ENCODE measurements at places on chromosomes 1 and 21. TPM values are rescaled to one million over a fixed set of nuclear protein-coding genes. Genes with fewer than 3 reads are reported as not detected.

Gene ECE1
- total RNA-seq, result 55.9 TPM

Gene STUM
- total RNA-seq, result 2.7 TPM

- no peaks in the 10 kb centered on the region for H3K4me1 ChIP-seq
- H3K27ac ChIP-seq, result peak overlapping the region; percentile 13
- no peaks in the 10 kb centered on the region for H3K27me3 ChIP-seq
- H3K36me3 ChIP-seq, result no peaks in the 10 kb centered on the region
- DNase-seq, result peak; percentile 36
Observed at GRCh38 chr1:230705289-230706019, 8.5 kb downstream of the AGT start.

DNA sequence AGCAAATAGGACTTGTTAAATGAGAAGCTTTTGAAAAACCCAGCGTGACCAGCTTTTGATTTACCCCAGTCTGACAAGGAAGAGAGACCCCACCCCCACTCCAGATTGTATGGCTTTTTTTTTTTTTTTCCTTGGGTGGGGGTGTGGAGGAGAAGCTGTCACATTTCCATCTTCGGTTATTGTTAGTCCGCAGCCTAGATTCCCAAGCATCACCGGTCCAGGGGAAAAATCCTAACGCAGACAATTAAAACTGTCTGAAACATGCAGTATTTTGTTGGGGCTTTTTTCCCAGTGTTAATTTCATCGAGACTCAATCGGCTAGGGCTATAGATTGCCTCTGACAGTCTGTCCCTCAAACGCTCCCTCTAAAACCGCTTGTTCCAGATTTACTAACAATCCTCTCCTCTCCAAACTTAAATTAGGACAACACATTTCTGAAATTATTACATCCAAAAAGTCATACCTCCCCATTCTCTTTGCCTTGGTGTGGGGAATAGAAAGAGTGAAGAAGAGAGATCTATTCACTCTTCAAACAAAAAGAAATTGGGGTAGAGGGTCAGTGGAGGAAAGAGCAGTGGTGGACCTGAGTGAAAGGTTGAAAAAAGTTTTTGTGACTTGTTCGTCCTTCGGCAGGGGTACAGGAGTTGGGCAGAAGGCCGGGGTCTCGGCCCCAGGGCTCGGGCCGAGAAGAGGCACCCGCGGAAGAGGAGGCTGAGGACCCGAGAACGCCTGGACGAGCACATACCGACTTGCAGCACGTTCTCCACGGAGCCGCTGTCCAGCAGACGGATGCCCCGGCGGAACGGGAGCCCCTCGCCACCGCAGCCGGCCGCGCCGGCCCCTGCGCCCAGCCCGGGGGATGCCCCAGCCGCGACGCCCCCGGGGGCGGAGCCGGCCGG is 1.1 kb downstream of the ZSWIM5 start:
- no peaks in the 10 kb centered on the region for H3K36me3 ChIP-seq
- H3K27me3 ChIP-seq, result no peaks in the 10 kb centered on the region
- peak overlapping the region; percentile 85 for H3K27ac ChIP-seq
- peak; percentile 60 for DNase-seq
- H3K4me3 ChIP-seq, result peak overlapping the region; percentile 26

Gene CCSAP
- 3.5 TPM for total RNA-seq

DNA sequence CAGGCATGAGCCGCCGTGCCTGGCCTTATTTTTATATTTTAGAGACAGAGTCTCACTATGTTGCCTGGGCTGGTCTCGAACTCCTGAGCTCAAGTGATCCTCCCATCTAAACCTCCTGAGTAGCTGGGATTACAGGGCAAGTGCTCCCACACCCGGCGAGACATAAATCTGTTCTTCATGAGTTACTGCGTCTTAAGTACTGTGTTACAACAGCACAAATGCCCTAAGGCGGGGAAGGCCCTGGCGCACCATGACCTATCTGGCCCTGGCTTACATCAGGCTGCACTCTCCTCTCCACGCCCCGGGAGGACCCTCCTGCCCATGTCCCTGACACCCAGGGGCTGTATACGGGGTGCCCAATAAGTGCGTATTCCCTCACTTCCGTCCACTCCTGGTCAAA is 4.3 kb downstream of the GPR153 start:
- peaks cover 29% of the 10 kb centered on the region for H3K27me3 ChIP-seq
- no peak overlapping the region for H3K27ac ChIP-seq
- H3K36me3 ChIP-seq, result no peaks in the 10 kb centered on the region

- H3K36me3 ChIP-seq, result no peaks in the 10 kb centered on the region
- no peaks in the 10 kb centered on the region for H3K4me1 ChIP-seq
- no peak overlapping the region for H3K27ac ChIP-seq
- DNase-seq, result no peak
Observed at GRCh38 chr1:66860529-66860928, 59.5 kb upstream of the INSL5 start.

- H3K27ac ChIP-seq, result no peak overlapping the region
- peaks cover 15% of the 10 kb centered on the region for H3K4me1 ChIP-seq
- DNase-seq, result peak; percentile 82
Observed at GRCh38 chr1:180343921-180344769, 114.1 kb downstream of the LHX4 start.

GRCh38 chr1:17287130-17287776 is 20.7 kb upstream of the PADI4 start:
- no peak overlapping the region for H3K4me3 ChIP-seq
- DNase-seq, result no peak
- no peak overlapping the region for H3K27ac ChIP-seq
- H3K4me1 ChIP-seq, result no peaks in the 10 kb centered on the region
- peaks cover 49% of the 10 kb centered on the region for H3K27me3 ChIP-seq

DNA sequence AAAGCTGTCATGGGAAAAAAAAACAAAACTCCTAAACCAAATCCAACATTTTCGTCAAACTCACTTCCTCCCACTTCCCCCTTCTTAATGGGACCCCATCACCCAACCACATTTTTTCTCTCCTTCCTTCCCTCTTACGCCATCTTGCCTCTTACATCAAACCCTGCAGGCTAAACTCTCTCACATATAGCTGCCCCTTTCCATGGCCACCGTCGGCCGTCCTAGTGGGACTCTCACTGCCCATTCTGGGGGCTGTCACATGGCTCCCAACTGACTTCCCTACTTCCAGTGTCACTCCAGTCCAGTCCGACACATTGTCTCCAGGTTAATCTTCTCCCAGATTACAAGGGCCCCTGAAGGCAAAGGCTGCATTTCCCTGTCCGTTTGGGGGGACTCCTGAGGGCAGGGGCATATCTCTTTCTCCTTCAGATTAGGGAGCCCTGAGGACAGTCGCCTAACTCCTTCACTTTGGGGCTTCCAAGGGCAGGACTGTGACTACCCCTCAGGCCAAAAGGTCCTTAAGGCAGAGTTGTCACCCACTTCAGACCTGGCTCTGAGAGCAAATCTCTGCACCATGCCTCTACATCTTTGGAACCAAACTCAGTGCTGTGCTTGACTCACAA is 658 bp downstream of the UBXN11 start:
- peaks cover 5% of the 10 kb centered on the region for H3K4me1 ChIP-seq
- no peaks in the 10 kb centered on the region for H3K36me3 ChIP-seq
- peak overlapping the region; percentile 47 for H3K27ac ChIP-seq

Gene ARHGEF16
- total RNA-seq, result 162 TPM

Gene MR1
- total RNA-seq, result 4.1 TPM

DNA sequence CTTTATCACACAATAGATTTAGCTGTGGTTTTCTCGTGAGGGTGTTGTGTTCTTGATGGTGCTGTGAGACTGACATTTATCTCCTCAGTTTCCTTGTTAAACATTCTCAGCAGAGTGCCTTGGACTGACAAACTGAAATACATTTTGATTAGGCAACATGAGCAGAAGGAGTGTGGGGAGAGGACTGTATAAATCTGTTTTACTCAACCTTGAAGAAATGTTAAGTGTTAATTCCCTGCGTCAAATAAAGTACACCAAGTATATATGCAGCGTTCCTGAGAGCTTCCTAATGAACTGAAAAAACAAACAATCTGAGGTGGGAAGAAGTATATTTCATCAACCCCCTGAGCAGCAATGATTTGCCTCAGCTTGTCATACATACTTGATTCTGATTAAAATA is 540.3 kb upstream of the B3GALT2 start:
- no peaks in the 10 kb centered on the region for H3K36me3 ChIP-seq
- H3K4me3 ChIP-seq, result no peak overlapping the region
- H3K27ac ChIP-seq, result no peak overlapping the region

DNA sequence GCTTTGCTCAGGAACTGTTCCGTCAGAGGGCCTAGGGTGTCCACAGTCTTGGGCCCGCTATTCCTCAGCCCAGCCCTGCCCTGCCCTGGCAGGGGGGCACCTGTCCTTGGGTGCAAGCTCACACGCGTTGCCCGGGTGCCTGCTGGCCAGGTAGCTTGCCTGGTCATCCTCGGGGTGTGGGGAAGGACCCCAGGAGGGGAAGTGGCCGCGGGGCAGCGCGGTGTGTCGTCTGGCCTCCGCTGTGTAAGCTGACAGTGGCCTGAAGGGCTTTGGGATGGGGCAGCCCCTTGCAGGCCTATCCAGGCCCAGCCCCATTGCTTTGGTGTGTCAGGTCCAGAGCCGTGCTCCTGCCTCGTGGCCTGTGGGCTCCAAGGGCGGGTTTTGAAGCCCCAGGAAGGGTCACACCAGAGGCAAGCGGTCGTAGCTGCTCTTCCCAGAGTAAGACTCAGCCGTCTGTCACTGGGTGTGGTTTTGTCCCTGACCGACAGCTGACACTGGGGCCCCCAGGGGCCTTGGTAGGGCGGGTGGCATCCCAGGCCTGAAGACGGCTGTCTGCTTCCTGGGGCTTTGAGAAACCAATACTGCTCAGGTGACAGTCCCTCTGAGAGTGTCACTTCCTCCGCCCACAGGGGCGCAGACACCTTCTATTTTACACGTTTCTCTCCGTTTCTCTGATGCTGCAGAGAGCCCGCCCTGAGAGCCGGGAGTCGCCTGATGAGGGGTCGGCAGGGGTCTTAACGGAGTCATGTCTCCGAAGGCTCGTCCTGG is 72.1 kb downstream of the SKI start:
- peak overlapping the region; percentile 85 for H3K27ac ChIP-seq
- H3K4me1 ChIP-seq, result peaks cover 32% of the 10 kb centered on the region
- H3K4me3 ChIP-seq, result peak overlapping the region; percentile 20
- no peaks in the 10 kb centered on the region for H3K36me3 ChIP-seq
- DNase-seq, result peak; percentile 75
